ENCODE measurements at places on chromosomes 16 and 17. TPM values are rescaled to one million over a fixed set of nuclear protein-coding genes. Genes with fewer than 3 reads are reported as not detected.

ITGA2B gene
- 2.0 TPM for total RNA-seq

ATAD5 gene
- total RNA-seq: 1.4 TPM

C16orf96 gene
- total RNA-seq: 0.23 TPM

LPO gene
- total RNA-seq: not detected

CCL16 gene
- total RNA-seq: not detected

ZKSCAN2 gene
- 7.5 TPM for total RNA-seq

GRCh38 chr17:67511012-67511411, 133.9 kb downstream of the PITPNC1 start:
- DNase-seq: no peak

GRCh38 chr17:63753215-63753614, 11.6 kb upstream of the STRADA start:
- DNase-seq: no peak

DNA sequence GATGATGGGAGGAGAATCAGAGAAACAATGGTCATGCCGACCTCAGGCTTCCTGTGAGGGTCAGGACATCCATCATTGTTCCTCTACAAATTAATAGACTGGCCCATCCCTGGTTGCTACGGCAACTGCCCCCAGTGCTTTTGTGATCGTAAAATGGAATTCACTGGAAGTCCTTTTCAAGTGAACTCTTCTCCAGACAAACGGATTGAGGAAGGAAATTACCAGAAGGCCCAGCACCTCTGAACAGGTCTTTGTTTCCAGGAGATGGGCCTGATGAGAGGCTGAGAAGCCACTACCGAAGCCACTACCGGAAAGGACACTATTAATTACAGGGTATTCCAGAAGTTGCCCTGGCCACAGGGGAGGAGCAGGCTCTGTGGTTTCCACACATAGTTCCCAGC, 126.0 kb downstream of the MGAT5B start:
- peak; percentile 22 for DNase-seq

DNA sequence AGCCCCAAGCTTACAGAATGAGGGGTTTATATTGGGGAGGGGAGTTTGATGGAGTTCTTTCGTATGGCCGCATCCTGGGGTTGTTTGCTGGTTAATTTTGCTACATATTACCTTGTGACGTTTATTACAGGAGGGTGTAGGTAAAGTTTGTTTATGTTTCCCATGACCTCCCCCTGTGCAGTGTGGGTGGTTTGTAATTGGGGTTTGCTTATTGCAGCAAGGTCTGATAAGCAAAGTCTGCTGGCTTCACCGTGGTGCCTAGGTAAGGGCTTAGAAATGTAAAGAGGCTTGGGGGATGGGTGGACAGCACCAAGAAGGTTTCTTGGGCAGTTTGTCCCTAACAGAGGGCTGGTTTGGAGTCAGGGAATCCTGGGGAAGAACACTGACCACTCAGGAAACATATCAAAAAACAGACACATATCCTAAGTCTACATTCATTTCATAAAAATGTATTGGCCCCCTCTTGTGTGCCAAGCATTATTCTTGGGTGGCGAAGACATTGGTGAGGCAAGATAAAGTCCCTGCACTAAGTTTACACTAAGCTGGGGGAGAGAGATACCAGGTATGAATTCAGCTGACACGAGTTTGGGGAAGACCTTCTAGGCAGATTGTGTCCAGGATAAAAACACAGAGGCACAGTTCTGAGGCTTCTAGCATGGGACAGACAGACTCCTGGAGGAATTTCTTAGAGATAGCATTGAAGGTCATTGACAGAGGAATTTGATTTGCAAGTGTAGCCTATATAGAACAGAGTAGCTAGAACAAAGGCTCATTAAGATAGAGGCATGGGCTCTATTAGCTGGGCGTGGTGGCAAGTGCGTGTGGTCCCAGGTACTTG, 9.5 kb downstream of the ZNF764 start:
- DNase-seq: no peak

GRCh38 chr16:20214401-20214800, 112.9 kb downstream of the GP2 start:
- no peak for DNase-seq

GRCh38 chr16:68535331-68535730, 3.8 kb upstream of the ZFP90 start:
- DNase-seq: no peak

DNA sequence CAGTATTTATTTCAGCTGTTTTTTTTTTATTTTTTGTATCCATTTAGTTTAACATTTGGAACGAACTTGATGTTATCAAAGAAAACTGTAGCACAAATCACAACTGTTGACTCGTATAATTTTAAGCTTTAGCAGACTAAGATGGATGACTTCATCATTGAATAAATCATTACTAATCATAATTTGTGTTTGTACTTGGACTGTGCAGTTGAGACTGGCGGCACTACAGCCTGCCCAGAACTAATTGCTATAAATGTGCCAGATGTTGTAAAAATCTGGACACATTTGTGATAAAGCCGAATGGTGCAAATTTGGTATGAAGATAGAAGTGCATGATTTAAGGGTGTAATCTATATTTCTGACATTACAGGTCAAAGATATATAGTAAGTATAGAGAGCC, 897.7 kb upstream of the CDH8 start:
- DNase-seq: no peak

- DNase-seq: no peak
These were observed 19.3 kb upstream of the KRT19 start for GRCh38 chr17:41547378-41547841.

DNA sequence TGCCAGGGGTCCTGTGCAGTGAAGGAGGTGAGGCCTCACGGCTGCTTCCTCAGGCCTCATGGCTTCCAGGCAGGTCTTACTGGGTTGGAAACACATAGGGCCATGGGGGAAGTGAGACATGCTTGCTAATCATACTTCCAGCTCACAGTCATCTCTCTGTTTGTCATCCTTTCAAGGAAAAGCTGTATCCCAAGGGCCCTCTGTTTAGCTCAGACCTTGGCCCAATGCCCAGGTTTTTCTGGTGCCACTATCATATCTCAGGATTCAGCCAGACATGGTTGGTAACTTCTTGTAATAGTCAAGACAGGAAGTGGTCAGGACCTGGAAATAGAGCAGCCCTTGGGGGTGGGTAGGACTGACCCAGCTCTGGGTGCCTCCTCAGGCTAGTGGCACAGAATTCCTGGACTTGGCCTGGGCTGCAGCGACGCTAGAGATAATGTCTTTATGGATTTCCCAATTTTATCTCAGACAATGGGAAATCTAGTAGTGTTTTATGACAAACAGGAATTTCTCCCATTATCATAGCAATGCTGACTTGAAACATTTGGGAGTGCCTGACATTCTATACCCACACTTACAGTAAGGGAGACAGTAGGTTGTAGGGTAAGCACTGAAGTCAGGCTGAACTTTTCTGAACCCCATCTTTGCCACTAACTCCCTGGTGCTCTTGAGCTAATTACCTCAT, 13.5 kb upstream of the ITGB3 start:
- DNase-seq: no peak

- no peak for DNase-seq
These were observed 249.8 kb upstream of the MAF start for GRCh38 chr16:79850348-79850747.

- no peak for DNase-seq
These were observed 11.5 kb downstream of the CETP start for GRCh38 chr16:56973294-56973689.

DNA sequence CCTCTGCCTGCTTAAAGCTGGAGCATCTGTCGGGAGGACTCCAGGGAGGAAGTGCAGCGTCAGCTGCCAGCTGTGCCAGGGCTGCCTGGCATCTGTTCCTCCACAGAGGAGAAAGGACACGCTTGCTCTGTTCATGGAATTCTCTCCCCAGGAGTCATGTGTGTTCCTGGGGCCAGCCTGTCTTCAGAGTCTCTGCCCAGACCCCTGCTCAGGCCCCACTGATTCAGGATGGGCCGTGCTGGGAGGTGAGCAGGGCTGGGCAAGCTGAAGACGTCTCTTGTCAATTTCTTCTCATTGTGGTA, 24.2 kb downstream of the CRISPLD2 start:
- DNase-seq: no peak
